Fibroblast of skin of left biceps (primary cell): ENCODE measurements at places on chromosomes 11 and 22.

- no peak for DNase-seq
These were observed 28.7 kb downstream of the KCNE3 start for GRCh38 chr11:74438681-74439080.

- DNase-seq: no peak
These were observed 20.2 kb downstream of the RTN4RL2 start for GRCh38 chr11:57480409-57481137.

DNA sequence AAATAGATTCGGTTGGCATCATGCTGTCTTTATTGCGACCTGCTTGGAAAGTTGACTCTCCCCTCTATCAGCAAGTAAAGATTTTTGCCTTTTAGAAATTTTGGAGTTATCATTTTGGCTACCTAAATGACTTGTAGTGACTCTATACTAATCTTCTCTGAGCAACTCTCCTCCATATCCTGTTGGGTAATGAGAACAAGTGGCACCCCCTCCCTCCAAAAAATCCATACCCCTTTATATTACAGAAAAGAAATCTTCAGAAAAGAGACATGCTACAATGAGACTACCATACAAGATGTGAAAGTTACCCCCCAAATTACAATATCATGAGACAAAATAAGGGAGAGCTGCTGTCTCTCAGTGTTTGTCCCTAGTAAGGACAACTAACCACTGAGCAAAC, 1.2 kb downstream of the JAML start:
- no peak for DNase-seq

GRCh38 chr11:1843098-1843473, 4.3 kb downstream of the TNNI2 start:
- DNase-seq: no peak

DNA sequence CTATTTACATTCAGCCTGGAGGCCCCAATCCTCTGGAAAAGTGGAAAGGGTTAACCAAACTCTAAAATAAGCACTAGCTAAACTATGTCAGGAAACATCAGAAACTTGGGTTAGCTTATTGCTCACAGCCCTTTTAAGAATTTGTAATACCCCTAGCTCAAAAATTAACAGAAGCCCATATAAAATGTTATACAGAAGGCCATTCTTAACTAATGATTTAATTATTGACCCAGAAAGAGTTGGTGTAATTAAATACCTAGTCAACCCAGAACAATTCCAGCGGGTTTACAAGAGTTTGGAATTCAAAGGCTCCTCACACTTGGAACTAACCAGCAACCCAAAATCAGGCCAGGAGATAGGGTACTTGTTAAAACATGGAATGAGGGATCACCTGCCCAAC, 88.8 kb downstream of the PIWIL4 start:
- DNase-seq: no peak

DNA sequence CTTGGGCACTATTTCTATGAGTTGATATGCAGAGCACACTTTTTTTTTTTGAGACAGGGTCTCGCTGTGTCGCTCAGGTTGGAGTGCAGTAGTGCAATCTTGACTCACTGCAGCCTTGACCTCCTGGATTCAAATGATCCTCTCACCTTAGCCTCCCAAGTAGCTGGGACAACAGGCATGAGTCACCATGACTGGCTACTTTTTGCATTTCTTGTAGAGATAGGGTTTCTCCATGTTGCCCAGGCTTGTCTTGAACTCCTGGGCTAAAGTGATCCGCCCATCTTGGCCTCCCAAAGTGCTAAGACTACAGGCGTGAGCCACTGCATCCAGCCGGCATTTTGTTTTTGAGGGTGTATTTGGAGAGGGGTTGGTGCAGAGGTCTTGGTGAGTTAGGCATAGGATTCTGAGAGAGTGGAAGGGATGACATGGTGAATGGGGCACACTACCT, 29.9 kb upstream of the MTCH2 start:
- DNase-seq: no peak

GRCh38 chr11:122869622-122870021, 12.9 kb upstream of the JHY start:
- no peak for DNase-seq

DNA sequence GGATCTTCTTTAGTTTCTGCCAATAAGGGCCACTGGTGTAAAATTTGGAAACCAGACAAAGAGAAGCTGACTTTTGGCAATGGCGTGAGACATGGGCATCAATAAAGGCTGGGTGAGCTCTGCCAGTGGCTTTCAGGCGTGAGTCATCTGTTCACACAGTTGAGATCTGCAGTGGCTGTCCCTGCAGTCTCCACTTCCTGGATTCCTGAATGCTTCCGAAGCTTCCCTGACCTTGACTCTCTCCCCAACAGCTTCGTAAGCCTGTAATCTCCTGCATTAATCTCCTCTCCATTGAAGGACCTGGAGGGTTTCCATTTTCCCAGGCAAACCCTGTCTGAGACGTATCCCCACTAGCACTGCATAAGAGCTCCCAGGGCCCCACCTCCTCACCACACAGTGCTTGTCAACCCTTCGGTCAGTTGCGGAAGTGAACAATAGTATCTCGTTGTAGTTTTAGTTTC, 574.7 kb downstream of the TBC1D22A start:
- DNase-seq: no peak

DNA sequence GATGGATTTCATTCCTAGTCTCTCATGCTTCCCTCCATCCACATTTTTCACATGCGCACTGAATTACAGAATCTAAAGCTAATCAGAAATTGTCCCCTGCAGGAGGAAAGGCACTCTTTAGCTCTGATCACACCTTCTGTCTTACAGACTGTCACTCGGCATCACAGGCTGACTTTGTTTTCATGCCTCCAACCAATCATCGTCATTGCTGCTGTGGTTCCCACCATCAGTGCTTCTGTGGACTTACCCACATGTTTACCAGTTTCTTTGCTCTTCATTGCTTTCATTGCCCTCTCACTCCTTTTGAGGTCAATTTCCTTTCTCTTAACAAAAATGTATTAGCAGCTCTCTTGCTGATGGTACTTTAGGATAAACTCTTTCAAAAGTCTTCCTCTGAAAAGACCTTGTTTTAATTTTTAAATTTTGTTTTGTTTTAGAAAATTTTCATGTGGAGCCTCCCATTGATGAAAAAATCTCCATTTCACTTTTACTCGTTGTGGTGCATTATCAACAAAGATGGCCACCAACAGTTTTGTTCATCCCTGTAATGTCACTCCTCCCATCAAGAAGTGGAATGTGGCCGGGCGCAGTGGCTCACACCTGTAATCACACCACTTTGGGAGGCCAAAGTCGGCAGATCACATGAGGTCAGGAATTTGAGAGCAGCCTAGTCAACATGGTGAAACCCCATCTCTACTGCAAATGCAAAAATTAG, 20.2 kb upstream of the TREH start:
- no peak for DNase-seq

GRCh38 chr11:12902791-12903486, 106.2 kb upstream of the RASSF10 start:
- DNase-seq: no peak

GRCh38 chr22:20117633-20118299, 740 bp upstream of the TRMT2A start:
- DNase-seq: no peak

DNA sequence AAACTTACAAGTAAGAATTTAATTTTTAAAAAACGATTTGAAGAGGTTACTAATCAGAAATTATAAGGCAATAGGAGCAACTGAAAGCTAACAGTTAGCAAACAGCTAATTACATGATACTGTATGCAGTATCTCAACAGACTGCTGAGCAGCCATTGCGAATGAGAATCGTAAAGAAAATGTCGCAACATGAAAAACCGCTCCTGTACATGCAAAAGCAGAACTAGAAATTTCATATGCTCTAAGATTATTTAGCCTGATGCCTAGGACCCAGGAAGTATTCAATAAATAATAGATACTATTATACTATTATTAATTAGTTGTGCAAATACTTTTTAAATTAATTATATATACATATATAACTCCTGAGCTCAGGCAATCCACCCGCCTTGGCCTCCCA, 48.7 kb upstream of the EP300 start:
- DNase-seq: no peak

- no peak for DNase-seq
These were observed 802 bp downstream of the ATG2A start for GRCh38 chr11:64916040-64916774.

- DNase-seq: no peak
These were observed 45.3 kb upstream of the NECTIN1 start for GRCh38 chr11:119774172-119774763.

DNA sequence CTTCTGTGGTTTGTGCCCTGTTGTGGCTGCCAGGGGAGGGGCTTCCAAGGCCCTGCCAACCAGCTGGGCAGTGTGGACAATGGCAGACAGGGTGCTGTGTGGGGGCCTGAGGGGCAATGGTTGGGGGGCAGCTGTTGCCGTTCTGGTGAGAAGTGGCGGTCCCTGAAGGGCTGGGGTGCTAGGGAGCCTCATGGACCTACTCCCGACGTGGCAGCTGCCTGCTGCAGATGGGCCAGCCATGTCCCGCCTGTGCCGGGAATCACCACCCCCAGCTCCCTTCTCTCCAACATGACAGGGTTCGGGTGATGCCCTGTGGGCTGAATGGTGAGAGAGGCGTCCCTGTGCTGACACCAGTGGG, 74.2 kb downstream of the KCNQ1 start:
- no peak for DNase-seq

GRCh38 chr11:9838961-9839360, 175.1 kb downstream of the SWAP70 start:
- DNase-seq: no peak

DNA sequence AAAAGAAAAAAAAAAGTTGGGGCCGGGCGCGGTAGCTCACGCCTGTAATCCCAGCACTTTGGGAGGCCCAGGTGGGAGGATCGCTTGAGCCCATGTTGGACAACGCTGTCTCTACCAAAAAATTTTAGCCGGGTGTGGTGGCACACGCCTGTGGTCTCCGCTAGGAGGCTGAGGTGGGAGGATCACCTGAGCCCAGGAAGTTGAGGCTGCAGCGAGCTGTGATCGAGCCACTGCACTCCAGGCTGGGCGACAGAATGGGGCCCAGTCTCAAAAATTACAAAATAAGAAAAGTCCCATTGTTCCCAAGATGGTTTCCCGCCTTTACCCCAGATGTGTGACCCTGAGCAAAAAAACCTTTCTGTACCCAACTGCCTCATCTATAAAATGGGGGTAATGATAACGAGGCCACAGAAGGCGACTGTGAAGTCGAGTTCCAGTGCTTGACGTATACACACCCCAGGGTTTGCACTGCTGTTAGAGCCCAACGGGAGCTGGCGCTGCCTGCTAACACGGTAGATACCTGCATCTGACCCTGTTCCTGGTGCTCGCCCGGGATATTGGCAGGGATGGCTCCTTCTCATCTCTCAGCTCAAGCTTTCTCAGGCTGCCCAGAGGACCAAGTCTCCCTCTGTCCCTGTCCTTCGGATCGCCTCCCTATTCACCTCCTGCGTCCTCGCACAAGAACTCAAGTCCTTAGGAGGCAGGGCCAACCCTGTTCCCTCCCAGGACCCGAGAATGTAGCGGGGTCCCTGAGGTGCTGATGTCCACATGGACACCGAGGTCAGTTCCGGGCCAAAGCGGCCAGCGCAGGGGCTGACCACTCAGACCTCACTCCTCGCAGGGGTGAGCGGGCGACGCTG, 1.1 kb upstream of the RPLP2 start:
- no peak for DNase-seq

DNA sequence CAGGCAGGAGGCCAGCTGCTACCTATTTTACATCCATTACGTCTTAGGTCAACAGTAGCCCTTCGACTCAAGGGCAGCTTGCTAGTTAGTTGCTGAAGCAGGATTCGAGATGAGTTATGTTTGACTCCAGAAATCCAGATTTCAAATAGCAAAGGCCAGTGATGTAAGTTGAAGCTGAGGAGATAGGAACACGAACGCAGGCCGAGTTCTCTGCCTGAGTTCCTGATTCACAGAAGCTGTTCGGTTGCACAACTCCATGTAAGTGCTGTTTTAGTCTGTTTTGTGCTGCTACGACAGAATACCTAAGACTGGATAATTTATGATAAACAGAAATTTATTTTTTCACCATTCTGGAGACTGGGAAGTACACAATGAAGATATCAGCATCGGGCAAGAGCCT, 111.2 kb downstream of the SLC1A2 start:
- DNase-seq: no peak

GRCh38 chr22:24105013-24105360, 76.3 kb upstream of the SUSD2 start:
- DNase-seq: no peak

- no peak for DNase-seq
These were observed 133.3 kb downstream of the RRAS2 start for GRCh38 chr11:14225666-14226065.

- DNase-seq: no peak
These were observed 25.9 kb upstream of the POU2AF3 start for GRCh38 chr11:111272420-111272819.

- DNase-seq: no peak
These were observed 108.9 kb downstream of the WNT7B start for GRCh38 chr22:45867906-45868555.

- no peak for DNase-seq
These were observed 38.3 kb upstream of the SYT13 start for GRCh38 chr11:45324459-45324858.

DNA sequence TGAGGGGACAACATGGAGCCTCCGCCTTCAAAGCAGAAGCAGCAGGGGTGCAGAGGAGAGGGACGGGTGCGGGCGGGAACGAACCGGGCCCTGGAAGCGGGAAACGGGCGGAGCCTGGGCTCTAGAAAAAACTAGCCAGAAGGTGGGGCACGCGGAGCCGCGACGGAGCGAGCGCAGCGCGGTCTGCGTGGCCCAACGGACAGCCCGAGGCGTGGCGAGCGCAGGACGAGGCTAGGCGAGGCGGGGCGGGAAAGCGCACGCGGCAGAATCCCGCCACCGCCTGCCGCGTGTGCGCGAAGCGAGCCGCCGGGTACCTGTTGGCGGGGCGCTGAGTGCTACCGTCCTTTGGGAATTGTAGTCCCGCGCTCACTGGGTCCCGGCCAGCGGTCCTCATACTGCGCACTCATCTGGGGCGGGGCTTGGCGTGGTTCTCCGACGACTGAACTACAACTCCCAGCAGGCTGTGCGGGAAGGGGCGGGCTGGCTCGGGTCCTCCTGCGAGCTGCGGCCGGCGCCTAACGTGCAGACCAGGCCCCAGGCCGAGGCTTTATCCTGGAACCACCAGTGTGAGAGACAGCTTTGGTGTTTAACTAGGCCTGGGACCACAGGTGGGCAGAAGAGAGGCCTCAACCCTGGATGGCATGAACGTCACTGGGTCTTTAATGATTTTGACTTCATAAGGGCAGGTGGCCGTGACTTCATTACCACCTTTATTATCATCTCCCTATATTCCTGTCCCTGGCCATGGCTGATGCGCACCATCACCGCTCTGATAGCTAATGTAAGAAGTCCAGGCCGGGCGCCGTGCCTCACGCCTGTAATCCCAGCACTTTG, at the start of gene ATL3:
Gene ATL3, minus strand, starts transcription at position 55 of the 834 bp plus-strand sequence. Its CDS starts 41 bp downstream, at position 14.
- peak; percentile 86 for DNase-seq

DNA sequence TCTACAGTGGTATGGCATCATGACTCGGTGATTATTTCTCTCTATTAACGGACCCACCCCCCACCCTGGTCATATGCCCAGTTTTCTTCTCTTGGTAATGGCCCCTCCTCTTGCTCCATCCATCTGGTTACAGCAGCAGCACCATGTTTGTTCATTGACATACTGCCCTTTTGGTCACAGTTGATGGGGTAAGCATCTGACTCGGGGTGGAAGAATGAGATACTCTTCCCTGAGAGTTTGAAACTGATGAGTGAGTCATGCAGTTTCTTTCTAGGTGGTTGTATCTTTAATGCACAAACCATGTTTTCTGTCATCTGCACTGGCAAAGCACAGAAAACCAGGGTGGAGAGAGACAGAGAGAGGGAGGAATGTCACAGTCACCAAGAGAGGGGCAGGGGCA, 126.0 kb downstream of the SYN3 start:
- peak; percentile 47 for DNase-seq

GRCh38 chr11:6077723-6078122, 29.8 kb upstream of the OR56B4 start:
- no peak for DNase-seq

- DNase-seq: no peak
These were observed 576.5 kb upstream of the B3GAT1 start for GRCh38 chr11:134988495-134988894.
